Stimulated activated CD4-positive, alpha-beta T cell treated with anti-CD3 and anti-CD28 coated beads, Interleukin-4, amount 100 ng/mL, for 4 hours (primary cell): ENCODE measurements at places on chromosomes 11 and 22.

GRCh38 chr22:22843848-22844247 lies 43.8 kb upstream of the IGLL5 start:
- DNase-seq, result no peak

GRCh38 chr11:75386942-75387630 lies 12.2 kb upstream of the RPS3 start:
- no peak for DNase-seq

GRCh38 chr22:36796552-36797175 lies 20.2 kb downstream of the PVALB start:
- DNase-seq, result no peak

DNA sequence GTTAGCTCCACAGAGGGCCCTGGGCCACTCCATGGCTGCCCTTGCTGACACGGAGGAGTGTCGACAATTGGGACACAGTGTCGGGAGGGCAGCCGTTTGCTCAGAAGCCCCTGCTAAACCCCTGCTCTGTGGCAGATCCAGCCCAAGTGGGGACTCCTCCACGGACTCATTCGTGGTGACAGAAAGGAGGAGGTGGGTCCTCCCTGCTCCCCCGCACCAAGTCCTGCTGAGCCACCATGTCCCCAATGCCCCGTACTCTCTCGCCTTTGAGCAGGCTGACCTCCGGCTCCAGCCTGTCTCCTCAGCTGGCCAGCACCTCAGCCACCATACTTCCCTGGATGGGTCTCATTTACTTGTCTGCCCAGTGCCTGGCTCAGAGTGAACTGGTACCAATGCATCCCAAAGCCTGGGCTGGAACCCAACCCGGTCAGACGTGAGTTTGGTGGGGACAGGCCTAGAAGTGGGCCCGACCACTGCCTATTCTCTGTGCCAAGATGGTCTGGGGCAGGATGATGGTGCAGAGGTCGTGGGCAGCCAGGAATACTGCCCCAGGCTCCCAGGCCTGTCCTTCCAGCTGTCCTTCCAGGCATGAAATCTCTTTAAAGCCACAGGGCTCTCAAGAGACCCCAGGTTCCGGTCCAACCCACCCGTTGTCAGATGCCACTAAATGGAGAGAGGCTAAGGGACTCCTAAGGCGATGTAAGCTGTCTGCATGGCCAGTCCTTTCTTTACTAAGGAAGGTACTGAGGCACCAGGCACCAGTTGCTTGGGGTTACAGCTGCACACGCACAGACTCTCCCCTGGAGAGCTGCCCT lies 4.3 kb downstream of the CBX6 start:
- no peak for DNase-seq

- no peak for DNase-seq
These were observed 52.1 kb downstream of the SLC17A6 start for GRCh38 chr11:22390283-22390655.

GRCh38 chr11:132043714-132044113 lies 673.3 kb downstream of the NTM start:
- DNase-seq, result no peak

GRCh38 chr22:36399472-36399778 lies 11.7 kb upstream of the MYH9 start:
- DNase-seq, result no peak

DNA sequence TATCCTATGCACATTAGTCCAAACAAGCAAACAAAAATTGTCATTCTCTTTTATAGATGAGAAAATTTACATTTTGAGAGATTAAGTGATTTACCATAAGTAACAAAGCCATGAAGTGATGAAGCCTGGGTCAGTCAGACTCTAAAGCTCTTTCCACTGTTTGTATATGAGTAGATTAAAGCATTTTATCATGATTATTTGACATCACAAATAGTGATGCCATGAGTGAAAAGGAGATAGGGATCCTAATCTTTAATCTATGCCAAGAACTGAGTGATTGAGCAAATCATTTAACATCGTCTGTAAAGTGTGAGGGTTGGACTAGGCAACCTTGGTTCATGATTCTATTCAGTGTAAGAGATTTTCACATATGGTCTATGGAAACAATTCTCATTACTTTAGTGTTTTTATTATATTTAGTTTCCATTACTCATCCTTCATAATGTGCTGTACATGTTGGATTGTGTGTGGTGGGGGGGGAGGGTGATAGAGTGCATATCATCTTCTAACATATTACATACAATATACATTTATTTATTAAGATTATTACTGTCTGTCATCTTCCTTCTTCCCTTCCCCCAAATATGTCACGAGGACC lies 50.7 kb downstream of the ARHGEF12 start:
- no peak for DNase-seq

DNA sequence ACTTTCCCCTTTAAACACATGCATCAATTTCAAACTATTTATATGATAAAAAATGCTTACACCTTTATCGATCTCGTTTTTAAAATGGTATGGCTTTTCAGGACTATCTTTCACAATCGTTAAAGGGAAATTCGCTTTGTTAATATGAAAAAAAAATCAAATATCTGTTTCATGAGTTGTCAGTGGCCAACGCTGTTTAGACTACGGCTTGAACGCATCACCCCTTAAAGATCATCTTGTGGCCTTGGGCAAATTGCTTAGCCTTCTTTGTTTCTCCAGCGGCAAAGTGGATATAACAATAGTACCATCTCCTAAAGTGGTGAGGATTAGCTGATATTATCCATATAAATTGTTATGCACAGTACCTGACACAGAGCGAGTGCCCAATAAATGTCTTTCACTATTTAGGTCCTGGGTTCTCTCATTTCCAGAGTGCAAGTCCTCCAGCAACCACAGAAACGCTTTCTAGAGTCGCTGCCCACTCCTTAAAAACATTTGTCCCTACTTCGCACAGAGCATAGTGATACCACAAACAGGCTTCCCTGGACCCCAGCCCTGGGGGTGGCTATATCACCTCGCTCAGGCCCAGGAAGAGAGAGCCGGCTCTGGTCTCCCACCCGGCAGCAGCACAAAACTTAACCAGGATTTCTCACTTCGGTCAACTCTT lies 904 bp downstream of the SLC35F2 start:
- no peak for DNase-seq

GRCh38 chr11:13055200-13055599 lies 46.1 kb downstream of the RASSF10 start:
- no peak for DNase-seq

DNA sequence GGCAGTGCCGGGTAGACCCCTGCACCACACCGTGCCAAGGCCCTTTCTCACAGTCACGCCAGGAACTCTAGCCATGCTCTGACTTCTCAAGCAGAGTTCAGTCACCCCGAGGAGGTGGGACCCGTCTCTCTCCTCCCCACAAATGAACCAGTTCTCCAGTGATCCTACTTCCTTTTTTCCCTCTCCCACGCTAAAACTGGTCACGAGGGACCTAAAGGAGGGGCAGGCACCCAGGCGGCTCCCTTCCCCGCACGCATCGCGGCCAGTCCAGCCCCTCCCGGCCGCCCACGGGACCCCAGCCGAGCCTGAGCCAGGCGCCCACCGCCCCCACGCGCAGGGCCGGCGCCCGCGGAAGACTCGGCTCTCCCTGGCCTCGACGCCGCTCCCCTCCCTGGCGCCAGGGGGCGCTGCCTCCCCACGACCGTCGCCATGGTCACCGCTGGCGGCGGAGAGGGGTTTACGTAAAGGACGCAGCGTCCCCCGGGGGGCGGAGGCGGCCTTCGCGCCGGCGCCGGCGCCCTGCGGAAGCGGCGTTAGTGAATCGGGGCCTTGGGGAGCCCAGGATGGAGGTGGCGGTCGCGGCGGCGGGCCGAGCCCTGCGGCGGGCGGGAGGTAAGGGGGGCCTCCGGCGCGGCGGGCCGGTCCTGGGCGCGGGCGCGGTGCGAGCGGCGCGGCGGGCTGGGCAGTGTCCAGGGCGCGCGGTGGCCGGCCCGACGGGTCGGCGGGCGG lies at the start of gene DAGLA:
TSS of gene DAGLA (plus strand) at position 499 of the 729 bp plus-strand sequence. CDS start 39,765 bp downstream, outside the sequence.
- peak; percentile 65 for DNase-seq

- no peak for DNase-seq
These were observed 57.8 kb downstream of the RBFOX2 start for GRCh38 chr22:35970616-35971455.

DNA sequence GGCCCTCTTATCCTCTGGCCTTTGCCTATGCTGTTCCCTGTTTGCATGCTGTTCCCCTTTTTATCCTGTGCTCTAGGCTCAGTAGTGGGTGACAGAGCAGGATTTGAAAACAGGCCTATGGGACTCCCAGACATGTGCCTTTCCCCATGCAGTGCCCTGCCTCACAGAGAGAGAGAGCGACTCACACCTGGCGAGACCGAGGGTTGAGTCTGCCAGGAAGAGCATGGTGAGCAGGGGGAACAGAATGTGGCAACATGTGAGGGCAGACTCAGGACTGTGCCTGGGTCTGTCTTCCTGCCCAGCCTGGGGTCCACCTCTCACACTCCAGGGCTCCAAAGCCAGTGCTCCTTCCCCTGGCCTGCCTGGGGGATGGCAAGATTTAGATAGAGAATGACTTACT lies 75.0 kb downstream of the NFAM1 start:
- DNase-seq, result no peak

- no peak for DNase-seq
These were observed 12.0 kb downstream of the OR4C45 start for GRCh38 chr11:50044647-50045046.

GRCh38 chr11:120710354-120711131 lies 199.0 kb downstream of the GRIK4 start:
- no peak for DNase-seq

DNA sequence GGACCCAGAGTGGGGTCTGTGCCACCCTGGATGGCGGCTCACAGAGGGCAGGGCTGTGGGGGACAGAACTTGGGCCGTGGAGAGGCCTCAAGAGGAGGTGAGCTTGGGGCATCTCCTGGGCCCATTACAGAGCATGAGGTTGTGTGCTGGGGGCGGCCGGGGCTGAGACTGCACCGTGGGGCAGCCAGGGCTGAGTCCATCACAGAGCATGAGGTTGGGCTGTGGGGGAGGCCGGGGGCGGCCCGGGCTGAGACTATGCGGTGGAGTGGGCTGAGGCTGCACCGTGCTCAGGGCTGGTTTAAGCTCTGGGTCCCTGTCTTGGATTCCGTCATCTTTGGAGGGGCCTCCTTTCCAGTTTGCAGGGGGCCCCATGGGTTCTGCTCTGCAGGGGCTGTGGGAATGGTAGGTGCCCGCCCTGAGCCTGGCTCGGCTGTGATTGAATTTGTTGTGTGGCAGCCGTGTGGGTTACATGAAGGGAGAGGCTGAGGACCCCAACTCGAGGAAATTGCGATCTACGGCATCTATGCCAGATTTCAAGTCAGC lies 38.1 kb upstream of the MUC5AC start:
- DNase-seq, result no peak

GRCh38 chr22:48199667-48200066 lies 1437.2 kb downstream of the TBC1D22A start:
- no peak for DNase-seq

DNA sequence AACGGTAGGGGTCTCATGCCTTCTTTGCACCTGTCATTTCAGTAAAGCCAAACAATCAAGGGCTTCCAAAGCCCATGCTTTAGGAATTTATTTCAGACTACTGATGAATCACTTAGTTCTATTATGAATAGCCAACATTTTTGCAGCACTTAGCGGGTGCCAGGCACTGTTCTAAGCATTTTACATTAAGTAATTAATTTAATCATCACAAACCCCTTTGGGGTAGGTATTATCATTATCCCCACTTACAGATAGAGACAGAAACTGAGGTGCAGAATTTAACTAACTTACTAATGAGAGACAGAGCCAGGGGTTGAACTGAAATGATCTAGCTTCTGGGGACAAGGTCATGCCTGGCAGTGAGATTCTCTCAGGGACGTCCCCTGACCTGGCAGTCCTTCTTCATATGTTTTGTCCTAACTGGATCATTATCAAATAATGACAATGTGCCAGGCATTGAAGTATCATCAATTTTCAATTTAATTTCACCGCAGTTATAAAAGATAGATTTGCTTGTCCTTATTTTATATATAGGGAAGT lies 31.7 kb upstream of the NAV2 start:
- DNase-seq, result no peak

DNA sequence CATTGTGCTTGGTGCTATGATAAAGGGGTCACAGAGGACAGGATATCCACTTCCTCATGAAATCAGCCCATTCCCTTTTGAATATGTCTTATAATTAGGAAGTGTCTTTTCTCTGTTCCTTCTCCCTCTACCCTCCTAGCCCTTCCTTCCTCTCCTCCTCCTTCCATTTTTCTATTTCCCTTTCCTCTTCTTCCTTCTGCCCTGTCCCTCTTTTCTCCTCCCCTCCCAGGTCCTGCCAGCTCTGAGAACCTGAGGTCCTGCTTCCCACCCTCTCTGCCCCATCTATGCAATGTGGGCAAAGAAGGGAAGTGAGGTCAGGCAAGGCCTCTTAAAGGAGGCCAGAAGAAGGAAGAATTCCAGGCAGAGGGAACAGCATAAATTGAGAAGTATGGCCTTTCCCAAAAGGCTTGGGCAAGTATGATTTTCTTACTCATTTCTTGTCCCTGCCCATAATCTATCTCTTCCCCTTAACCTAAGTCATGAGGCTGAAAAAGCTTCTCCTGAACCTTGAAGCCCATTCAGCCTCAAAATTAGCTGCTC lies 7.7 kb upstream of the UBASH3B start:
- DNase-seq, result no peak

GRCh38 chr11:19719960-19720359 lies 7.3 kb downstream of the NAV2 start:
- DNase-seq, result no peak

DNA sequence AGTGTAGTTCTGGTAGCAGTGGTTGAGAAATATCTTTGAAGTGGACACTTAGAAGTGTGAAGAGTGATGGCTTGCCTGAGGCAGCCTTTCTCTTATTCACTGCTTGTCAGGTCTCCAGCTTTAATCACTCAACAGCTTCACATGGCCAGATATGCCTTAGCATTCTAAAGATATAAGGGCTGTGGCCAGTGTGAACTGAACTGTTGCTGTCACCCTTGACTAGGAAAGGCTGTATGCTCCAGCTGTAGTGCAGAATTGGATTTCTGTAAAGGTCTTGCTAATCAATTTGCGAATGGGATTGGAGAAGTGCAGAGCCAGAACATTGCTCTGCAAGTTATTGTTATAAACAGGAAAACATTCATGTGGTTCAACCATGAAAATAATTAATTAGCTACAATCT lies 266.7 kb downstream of the TMEM135 start:
- no peak for DNase-seq

DNA sequence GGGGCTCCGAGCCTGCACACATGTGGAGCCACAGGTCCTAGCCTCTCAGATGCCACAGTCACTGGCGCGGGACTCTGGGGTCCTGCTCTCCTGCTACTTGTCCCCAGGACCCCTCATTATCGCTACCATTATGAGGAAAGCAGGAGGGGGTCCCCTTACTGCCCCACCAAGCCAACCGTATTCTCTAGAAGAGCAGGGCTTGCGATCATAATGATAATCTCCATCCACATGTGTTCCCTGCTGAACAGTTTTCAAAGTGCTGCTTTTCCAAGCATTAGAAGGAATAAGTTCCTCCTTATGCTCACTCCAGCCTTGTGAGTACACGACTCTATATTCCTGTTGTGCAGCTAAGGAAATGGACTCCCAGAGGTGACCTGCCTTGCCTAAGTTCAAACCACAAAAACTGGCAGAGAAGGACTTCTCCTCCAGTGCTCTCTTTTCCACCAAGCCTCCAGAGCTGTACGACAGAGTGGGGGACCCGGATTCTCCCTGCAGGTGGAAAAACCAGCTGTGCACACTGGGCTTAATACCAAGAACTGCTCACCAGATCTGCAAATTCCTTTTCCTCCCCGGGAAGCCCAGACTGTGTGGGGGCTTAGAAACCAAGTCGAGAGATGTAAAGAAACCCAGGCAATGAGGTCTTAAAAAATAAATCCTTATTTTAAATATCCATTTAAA lies 92.8 kb upstream of the DRD2 start:
- no peak for DNase-seq

- DNase-seq, result no peak
These were observed 4.8 kb upstream of the CD248 start for GRCh38 chr11:66321606-66322005.

GRCh38 chr11:3836903-3837302 lies 3.9 kb downstream of the RHOG start:
- peak; percentile 49 for DNase-seq

- no peak for DNase-seq
These were observed 26.3 kb downstream of the PRCP start for GRCh38 chr11:82873919-82874333.
